ENCODE measurements at places on chromosomes 12 and 14.

DNA sequence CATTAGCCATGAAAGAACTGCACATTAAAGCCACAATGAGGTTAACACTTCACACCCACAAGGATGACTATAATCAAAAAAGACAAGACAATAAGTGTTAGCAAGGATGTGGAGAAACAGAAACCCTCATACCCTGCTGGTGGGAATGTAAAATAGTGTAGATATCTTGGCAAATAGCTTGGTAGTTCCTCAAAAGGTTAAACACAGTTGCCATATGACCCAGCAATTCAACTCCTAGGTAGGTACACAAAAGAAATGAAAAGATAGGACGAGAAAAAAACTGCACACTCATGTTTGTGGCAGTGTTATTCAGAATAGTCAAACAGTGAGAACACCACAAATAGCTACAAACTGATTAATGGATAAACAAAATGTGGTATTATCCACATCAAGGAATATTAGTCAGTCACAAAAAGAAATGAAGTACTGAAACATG is 93.5 kb downstream of the ATXN2 start:
- DNase-seq: no peak

GRCh38 chr12:28535216-28535615 is 345.0 kb downstream of the CCDC91 start:
- DNase-seq: no peak

DNA sequence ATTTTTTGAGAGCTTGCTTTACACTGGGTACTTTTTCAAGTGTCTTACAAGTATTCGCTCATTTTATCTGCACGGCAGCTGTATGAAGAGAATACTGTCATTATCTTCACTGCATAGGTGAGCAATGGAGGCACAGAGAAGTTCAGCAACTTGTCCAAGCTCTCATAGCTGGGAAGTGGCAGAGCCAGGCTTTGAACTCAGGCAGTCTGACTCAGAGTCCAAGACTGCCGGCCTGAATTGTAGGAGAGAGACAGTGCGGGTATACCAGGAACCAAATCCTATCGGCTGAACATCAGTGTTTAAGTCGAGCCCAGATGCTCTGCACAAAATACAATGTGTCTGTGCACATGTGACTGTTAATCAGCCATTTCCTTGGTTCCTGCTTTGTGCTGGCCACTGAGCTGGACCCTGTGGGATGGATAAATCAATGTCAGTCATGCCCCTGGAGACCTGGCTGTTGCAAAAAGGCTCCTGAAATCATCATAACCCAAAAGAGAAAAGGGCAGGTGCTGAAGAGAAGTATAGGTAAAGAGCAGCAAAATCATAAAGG is 474.6 kb downstream of the DPF3 start:
- DNase-seq: no peak

- DNase-seq: no peak
Observed at GRCh38 chr14:75711105-75711795, 50.2 kb downstream of the TTLL5 start.

DNA sequence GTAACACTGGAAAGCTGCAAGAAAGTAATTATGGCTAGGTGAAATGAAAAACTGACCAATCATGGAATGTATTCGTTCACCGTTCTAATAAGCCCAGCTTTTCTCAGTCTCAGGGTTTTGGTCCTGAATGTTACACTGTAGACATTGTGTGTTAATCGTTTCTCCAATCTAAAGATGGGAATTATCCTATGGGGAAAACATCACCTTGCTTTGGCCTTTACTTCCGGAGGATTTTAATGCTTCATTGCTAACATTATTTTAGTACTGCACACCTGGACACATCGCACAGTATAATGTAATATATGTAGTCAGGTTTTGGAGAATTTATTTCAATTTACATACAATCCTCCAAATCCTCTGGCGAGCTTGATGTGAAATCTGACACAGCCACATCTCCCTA is 1.2 kb upstream of the TRHDE start:
- no peak for DNase-seq

DNA sequence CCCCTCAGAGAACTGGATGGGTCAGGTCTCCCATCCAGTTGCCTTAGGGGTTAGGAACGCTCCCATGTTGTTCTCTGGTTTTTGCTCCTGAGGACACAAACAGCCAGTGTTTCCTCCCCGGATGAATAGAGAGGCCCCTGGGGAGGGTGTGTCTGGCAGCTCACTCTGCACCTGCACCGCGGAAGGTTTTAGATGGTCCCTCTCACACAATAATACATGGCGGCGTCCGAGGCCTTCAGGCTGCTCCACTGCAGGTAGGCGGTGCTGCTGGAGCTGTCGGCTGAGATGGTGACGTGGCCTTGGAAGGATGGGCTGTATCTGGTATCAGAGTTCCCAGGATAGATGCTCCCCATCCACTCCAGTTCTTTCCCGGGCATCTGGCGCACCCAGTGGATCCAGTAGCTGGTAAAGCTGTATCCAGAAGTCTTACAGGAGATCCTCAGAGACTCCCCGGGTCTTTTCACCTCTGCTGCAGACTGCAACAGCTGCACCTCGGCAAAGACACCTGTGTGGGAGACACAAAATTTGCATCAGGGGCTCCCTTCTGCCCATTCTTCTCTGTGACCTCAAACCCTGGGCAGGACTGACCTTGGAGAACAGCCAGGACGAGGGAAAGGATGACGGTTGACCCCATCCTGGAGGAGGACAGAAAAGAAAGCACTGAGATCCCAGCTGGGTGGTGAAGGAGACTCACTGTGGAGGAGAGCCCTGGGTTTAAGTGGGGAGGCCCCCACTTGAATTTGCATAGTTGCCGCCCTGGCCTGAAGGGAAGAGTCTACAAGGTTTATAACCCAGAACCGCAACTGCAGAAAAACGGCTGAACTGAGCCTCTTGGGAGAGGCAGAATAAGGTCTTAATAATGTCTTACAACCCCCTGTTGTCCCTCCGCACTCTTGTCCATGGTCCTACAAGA is 1324.8 kb downstream of the TMEM121 start:
- DNase-seq: no peak

DNA sequence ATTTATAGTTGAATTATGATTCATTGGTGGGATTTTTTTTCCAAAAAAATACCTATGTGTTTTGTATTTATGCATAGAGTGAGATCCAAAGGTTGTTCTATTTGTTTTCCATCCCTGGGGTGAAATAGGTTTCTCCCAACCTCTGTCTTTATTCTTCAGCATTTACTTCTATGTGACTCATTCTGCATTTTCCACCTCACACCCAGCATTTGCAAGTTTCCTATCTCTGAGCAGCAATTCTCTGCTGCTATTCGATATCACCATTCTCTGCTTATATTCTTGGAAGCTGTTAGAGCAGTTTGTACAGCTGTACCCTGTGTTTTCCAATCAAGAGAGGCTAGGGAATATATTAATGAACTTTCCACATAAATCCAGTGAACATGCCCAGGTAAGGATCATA is 538.9 kb downstream of the SNAPC1 start:
- DNase-seq: no peak

- no peak for DNase-seq
Observed at GRCh38 chr12:119463211-119463926, 128.8 kb downstream of the CCDC60 start.

- DNase-seq: no peak
Observed at GRCh38 chr12:4648104-4648500, 749 bp downstream of the AKAP3 start.

- no peak for DNase-seq
Observed at GRCh38 chr14:54135804-54136280, 179.2 kb upstream of the BMP4 start.

- DNase-seq: no peak
Observed at GRCh38 chr12:27498761-27499160, 25.2 kb upstream of the PPFIBP1 start.

GRCh38 chr12:123937707-123938591 is 34.7 kb downstream of the CCDC92 start:
- no peak for DNase-seq

- DNase-seq: no peak
Observed at GRCh38 chr12:69028941-69029729, 96.2 kb upstream of the CPM start.

DNA sequence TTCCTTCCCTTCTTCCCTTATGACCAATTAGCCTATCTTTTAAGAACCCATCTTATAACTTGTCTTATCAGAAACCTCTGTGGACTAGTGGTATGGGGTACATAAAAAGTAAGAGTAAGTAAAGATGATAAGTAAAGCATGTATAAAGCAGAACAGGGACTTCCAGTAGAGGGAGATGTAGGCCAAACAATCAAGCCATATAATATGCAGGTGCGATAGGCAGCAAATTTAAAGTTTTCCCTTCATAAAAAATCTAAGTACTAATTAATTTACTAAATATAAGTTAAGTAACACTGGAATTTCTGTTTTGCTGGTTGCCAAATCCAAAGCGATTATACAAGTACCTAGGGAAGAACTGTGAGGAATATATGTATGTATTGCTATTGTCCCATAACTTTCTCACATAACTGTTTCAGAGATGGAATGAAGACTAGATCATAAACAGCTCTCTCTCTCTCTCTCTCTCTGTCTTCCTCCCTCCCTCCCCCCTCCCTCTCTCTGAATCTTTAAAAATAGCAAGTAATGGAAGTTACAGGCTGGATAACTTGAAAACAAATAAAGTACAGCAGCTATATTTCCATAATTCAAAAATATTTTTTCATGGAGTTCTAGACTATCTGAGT is 25.7 kb downstream of the METTL25 start:
- no peak for DNase-seq

DNA sequence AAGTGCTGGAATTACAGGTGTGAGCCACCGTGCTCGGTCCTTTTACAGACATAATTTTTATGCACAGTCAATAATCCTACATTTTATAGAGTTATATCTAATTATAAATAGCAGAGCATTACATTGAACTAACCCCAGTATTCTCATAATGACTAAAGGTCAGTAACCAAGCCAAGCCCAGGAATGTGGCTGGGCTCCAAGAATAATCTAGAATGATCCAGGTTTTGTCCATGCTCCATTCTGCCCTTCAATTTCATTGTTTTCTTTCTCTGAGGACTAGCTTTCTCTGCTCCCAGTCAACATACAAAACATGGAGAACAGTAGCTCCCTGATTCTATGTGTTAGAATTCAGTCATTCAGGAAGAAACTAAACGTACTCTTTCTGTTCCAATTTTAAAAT is 92.1 kb upstream of the KRR1 start:
- DNase-seq: no peak

GRCh38 chr14:100610511-100611217 is 23.4 kb upstream of the BEGAIN start:
- no peak for DNase-seq

DNA sequence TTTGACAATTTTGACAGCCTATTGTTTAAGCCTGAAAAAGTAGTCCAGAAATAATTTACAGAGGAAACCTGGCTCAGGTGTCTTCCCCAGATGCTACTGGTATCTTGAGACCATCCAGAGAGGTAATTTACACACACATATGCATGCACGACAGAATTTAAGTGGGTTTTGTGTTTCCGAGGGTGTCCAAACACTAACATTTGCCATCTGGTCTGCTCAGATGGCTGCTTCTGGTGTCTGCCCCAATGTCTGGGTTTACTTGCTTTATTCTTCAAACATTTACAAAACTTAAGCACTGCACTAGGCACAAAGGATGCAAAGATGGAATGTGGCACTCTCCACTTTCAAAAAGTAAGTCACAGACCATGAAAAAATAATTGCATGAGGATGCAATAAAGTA is 226.6 kb upstream of the EGLN3 start:
- no peak for DNase-seq

DNA sequence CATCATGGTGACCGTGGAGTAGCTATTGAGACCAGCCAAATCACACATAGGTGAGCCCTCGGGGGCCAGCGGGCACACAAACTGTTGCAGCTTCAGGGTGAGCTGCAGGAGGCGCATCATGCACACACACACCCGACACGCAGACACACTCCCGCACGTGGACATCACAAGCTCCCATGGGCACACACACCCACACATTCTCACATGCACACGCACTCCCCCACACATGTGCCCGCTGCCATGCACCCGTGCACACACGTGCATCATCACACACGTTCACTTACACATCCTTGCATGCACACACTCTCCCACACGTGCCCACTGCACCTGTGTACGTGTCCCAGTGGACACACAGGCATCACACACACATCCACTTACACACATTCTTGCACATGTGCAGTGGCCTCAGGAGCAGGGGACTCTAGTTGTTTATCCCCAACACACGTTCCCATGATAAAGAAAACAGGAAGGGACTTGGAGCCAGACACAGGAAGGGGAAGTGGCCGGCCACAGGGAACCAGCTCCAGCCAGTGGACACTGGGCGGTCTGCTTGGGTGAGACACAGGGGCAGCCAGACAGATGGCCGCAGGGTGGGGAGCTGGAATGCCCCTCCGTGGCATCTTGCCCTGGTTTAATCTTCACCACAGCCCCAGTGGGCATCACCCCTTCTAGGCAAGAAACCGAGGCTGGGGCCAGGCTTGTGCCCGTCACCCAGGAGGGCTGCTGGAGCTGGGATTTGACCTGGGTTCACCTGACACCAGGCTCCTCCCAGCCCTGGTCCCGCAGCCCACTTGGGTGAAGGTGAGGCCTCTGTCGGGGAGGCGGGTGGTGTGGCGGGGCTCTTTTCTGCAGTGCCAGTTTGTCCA is 49.7 kb downstream of the CYP46A1 start:
- no peak for DNase-seq

DNA sequence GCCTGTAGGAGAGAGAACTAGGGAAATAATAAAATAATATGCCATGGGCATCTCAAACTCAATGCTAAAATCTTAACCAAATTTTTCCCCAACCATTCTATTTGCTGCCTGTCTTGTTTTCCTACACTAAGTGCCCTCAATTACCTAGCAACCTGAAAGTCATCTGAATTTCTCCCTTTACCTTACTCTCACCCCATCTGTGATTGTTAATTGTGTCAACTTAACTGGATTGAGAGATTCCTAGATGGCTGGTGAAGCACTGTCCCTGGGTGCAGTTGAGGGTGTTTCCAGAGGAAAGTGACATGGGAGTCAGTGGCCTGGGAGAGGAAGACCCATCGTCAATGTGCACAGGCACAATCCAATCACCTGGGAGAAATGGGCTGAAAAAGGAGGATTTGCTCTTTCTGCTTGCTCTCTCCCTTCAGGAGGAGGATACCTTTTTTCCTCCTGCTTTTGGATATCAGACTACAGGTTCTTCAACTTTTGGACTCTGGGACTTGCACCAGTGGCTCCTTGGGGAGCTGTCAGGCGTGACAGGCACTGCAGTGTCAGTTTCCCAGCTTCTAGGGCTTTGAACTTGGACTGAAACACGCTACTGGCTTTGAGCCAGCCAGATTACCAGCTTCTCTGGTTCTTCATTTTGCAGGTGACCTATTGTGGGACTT is 100.1 kb downstream of the PPP1R12A start:
- DNase-seq: no peak

- DNase-seq: no peak
Observed at GRCh38 chr14:92540472-92541048, 27.0 kb downstream of the RIN3 start.

- DNase-seq: no peak
Observed at GRCh38 chr12:68630598-68630997, 19.9 kb downstream of the RAP1B start.

DNA sequence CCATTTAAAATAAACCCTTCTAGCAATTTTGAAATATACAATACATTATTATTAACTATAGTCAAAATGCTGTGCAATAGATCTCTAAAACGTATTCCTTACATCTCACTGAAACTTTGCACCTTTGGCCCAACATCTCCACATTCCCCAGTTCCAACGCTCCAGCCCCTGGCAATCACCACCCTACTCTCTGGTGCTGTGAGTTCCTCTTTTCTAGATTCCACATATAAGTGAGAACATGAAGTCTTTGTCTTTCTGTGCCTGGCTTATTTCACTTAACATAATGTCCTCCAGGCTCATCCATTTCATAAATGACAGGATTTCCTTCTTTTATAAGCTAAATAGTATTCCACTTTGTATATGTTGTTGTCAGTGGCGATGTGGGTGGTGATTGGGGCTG is 194.7 kb upstream of the RTL1 start:
- DNase-seq: no peak

Data from GM12892 (cell line).